ENCODE measurements at places on chromosomes 2 and 18. TPM values are rescaled to one million over a fixed set of nuclear protein-coding genes. Genes with fewer than 3 reads are reported as not detected.

- DNase-seq: no peak
Measured at GRCh38 chr2:25572638-25573037, 100.7 kb downstream of the DTNB start.

DNA sequence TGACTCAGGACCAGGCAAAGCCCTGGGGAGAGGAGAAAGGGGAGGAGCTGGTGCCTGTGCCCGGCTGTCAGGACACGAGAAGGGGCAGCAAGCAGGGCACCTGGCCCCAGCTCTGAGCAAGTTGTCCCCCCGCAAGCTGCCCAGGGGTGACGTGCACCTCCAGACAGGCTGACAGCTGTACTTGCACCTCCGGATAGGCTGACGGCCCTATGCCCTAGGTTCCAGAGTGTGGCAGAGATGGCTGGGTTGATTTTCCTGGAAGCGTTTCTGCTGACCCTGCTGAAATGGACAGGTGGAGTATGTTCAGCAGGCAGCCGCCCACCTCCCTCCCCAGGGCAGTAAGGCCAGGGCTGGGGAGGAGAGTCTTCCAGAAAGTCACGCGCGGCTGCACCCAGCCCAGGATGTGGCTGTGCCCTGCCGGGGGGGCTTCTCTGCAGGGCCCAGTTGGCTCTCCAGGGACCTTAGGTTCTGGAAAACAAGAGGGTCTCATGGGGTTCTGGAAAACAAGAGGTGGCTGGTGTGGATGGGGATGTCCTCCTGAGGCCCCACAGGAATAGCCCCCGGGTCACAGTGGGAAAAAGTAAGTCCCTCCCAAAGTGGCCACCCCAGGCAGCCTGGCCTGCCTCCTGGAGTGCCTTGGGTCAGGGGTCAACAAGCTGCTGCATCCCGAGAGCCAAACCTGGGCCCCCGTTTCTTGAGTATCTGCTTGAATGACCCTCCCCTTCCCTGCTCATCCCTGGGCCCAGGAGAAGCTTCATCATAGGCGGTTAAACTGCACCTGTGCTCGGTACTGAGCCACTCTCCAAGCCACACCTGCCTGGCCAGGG, 71.4 kb upstream of the OTOS start:
- DNase-seq: no peak

DNA sequence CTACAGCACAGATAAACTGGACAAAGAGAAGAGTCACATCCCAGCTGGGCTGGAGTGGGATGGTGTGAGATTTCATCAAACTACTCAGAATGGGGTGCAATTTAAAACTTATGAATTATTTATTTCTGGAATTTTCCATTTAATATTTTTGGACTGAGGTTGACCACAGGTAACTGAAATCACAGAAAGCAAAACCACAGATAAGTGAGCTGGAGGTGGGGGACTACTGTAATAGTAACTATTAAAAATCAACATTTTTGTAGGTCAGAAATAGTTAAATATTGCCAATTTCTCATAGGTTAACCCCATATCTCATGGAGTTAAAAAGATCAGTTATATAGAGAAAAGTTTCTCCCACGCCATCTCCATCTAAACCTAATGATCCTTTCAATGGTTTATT, 88.1 kb downstream of the SPOPL start:
- DNase-seq: no peak

- no peak for DNase-seq
Measured at GRCh38 chr2:158211502-158211901, 109.8 kb downstream of the UPP2 start.

DNA sequence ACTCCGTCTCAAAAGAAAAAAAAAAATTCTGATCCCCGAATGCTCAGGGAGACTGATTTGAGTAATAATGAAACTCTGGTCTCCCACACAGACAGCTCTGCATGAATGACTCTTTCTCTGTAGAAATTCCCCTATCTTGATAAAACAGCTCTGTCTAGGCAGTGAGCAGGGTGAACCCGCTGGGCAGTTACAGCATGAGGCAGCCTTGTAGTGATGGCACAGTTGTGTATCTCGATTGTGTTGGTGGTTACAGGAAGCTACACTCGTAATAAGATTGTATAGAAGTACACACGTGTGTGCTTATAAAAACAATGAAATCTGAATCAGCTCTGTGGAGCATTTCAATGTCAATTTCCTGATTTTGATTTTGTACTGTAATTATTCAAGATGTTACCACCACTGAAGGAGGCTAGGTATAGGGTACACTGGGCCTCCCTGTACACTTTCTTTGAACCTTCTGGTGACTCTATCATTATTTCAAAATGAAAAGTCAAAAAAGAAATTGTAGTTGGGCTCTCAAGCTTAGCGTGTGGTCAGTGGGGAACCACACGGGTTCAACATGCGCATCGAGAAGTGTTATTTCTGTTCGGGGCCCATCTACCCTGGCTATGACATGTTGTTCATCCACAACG, 34.9 kb upstream of the ATP8B1 start:
- DNase-seq: no peak

FIGLA gene
- total RNA-seq: not detected

GRP gene
- 3.2 TPM for total RNA-seq

TEKT4 gene
- total RNA-seq: not detected

CCBE1 gene
- total RNA-seq: 4.0 TPM

CHRND gene
- not detected for total RNA-seq

MSTN gene
- not detected for total RNA-seq

GPR45 gene
- not detected for total RNA-seq

Data from stomach (tissue), 19 donors.